ENCODE measurements at places on chromosomes 4 and X. TPM values are rescaled to one million over a fixed set of nuclear protein-coding genes. Genes with fewer than 3 reads are reported as not detected.

Gene MSMO1
- total RNA-seq: 316 TPM

Gene SAGE1
- not detected for total RNA-seq

Gene ZMAT1
- total RNA-seq: 22.8 TPM

Gene PCDH10
- total RNA-seq: 45.4 TPM

Gene SMR3B
- total RNA-seq: not detected

Gene CHRNA9
- not detected for total RNA-seq

Gene CSAG1
- total RNA-seq: not detected

Gene PAGE2
- total RNA-seq: not detected

Gene HERC6
- total RNA-seq: 6.6 TPM

Gene ESX1
- total RNA-seq: not detected

Gene TMEM271
- total RNA-seq: 13.5 TPM

Gene PNMA6F
- not detected for total RNA-seq

Gene IL21
- not detected for total RNA-seq

Gene CDS1
- 6.3 TPM for total RNA-seq

Gene FAT4
- 162 TPM for total RNA-seq

Gene TLR2
- total RNA-seq: 0.63 TPM

Gene TMSB15A
- 163 TPM for total RNA-seq

Gene RRH
- total RNA-seq: 0.31 TPM

Gene SSX1
- total RNA-seq: not detected

Gene USP11
- total RNA-seq: 213 TPM

Gene UGT2B10
- not detected for total RNA-seq

Gene HTATSF1
- 77.6 TPM for total RNA-seq

Gene SUPT20HL1
- not detected for total RNA-seq

Gene MAGEA4
- total RNA-seq: not detected

Gene NXF2B
- 0.31 TPM for total RNA-seq

Gene GSX2
- 2.8 TPM for total RNA-seq

Gene MAGEB10
- total RNA-seq: not detected

Gene ADAMTS3
- 15.3 TPM for total RNA-seq

Gene SRD5A3
- total RNA-seq: 8.1 TPM

Gene LONRF3
- total RNA-seq: 2.5 TPM

Gene PNMA5
- total RNA-seq: 2.8 TPM

Gene PF4V1
- not detected for total RNA-seq

Gene MTMR8
- total RNA-seq: 6.9 TPM

Gene SHOX
- total RNA-seq: not detected

Gene KIF4A
- 4.1 TPM for total RNA-seq
